NT2/D1 (cell line): ENCODE measurements at places on chromosomes 16 and 17.

DNA sequence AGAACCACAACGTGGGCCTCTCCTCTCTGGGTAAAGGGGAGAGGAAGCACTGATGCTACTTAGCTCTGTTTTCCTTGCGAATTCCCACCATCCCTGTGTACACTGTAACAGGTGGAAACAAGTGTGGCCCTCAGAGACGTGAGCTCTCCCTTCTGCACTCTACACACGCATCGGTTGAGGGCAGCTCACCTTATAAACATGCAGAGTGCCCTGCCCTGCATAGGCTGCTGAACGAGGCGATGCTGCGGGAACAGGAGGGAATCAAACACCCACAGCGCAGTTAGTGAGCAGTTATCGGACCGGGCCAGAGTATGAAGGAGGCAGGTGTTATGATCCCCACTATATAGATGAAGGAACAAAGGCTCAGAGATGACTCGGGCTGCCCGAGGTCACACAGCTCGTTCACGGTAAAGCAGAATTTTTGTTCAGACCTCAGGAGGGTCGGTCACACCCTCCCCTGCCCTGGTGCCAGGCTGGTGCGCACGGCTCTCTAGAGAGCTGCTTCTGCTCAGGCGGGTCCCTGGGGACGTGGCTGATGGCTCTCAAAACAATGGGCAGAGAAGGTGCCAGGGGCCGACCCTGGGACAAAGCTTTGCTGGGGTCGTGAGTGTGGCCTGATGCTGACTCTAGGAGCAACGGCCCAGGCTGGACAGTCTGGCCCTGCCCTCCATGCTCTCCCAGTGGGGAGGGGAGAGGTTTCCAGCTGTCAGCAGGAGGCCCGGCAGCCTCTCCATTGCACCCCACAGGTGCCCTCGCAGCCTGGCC lies 68.5 kb downstream of the RPH3AL start:
- no peak for DNase-seq

GRCh38 chr16:35795361-35796029 lies 2336.1 kb downstream of the TP53TG3F start:
- DNase-seq: no peak

DNA sequence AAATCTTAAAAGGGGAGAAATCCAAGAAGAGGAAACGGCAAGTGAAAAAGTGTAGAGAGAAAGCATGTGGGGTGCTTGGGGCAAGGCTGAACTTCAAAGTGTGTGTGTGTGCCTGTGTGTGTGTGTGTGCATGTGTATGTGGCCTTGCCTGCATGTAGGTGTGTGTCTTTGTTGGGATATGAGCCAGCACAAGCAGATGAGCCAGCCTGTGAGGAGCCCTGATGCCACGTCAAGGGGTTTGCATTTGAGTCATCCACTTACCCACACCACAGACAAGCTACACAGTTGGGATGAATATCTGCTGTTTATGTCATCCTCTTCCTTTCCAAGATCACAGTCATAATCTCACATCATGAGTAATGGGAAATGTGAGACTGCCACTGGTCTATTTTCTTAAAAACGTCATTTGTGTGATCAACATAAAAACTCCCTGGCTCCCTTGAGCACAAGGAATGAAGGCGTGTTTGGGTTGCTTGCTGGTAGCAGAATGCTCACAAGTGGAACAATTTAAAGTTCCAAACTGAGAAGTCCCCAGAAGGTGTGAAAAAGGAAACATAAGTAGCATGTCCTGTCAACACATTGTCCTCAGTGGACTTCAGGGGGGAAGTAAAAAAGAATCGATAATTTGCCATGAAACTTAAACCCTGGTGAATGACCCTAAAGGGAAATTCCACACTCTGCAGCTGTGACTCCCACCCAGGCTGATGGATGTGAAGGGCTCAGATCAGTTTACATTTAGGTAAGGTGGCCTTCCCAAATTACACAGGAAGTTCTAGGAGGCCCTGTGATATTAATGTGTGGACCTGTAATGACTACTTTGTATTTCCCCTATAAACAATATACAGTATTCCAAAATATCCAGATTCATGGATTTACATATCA lies 14.7 kb downstream of the KCTD19 start:
- no peak for DNase-seq

DNA sequence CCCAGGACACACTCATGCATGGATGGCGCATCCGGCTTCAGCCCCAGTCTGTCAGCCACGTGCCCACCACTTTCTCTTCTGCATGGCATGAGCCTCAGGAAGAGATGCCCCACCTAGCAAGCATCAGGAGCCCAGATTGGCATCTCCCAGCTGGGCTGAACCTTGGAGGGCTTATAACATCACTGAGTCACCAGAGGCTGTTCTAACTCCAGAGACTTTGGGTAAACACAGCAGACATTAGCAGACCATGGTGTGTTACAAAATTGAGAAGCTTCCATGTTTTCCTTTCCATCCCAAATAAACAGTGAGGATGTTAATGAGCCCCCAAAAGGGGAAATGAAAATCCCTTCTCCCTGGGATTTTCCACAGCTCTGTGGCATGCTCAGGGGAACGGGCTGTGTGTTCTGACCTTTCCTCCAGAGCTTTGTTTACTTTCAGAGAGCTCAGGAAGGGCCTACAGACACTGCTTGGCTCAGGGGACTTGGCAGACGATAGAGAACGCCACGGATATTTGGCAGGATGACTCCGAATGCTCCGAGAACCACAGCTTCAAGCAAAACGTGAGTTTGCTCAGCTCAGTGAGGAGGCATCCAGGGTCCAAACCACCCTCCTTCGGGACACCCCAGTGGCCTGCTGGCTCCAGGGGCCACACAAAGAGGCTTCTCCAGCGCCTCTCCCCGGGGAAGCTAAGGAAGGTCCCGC lies 16.5 kb downstream of the GLP2R start:
- no peak for DNase-seq

DNA sequence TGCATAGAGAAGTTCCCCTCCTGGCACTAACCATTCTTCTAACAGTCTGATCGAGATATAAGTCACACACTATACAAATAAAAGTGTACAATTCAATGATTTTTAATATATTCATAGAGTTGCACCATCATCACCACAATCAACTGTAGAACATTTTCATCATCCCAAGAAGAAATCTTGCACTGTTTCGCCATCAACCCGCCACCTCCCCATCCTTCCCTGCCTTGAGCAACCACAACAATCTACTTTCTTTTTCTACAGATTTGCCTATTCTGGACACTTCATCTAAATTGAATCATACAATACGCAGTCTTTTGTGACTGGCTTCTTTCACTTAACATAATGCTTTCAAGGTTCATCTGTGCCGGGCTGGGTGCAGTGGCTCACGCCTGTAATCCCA lies 33.0 kb upstream of the GUCY2D start:
- DNase-seq: no peak

DNA sequence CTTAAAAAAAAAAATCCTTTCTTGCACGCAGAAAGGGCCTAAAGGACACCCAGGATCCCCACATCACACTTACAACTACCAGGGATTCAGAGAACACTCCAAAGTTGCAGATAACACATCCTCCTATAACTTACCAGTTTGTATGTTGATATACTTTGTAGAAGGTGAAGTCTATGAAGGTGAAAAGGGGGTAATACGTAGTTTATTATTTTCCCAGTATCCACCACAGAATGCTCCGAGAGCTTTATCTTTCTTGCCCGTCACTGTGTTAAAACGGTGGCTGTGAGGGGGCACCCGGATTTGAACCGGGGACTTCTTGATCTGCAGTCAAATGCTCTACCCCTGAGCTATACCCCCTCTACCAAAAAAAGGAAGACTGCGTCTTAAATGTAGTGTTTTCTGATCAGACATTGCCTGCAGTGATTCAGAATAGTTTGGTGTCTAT lies 7.9 kb upstream of the RPL23 start:
- no peak for DNase-seq

DNA sequence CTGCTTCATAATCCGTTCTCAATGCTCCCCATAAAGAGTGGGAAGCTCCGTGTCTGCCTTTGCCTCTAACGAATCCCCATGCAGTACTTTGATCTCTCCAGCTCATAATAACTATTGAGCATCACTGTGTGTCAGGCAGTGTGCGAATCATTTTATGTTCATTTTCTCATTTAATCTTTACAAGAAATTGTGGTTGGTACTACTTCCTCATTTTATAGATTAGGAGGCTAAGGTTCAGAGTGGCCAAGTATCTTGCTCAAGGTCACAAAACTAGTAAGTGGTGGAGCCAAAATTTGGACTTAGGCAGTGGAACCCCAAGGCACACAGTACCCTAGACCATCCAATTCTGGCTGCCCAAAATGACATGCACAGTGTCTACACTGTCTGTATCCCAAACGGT lies 44.8 kb downstream of the ABCC12 start:
- DNase-seq: no peak

- DNase-seq: no peak
Observed at GRCh38 chr16:78727536-78727935, 628.1 kb downstream of the WWOX start.

DNA sequence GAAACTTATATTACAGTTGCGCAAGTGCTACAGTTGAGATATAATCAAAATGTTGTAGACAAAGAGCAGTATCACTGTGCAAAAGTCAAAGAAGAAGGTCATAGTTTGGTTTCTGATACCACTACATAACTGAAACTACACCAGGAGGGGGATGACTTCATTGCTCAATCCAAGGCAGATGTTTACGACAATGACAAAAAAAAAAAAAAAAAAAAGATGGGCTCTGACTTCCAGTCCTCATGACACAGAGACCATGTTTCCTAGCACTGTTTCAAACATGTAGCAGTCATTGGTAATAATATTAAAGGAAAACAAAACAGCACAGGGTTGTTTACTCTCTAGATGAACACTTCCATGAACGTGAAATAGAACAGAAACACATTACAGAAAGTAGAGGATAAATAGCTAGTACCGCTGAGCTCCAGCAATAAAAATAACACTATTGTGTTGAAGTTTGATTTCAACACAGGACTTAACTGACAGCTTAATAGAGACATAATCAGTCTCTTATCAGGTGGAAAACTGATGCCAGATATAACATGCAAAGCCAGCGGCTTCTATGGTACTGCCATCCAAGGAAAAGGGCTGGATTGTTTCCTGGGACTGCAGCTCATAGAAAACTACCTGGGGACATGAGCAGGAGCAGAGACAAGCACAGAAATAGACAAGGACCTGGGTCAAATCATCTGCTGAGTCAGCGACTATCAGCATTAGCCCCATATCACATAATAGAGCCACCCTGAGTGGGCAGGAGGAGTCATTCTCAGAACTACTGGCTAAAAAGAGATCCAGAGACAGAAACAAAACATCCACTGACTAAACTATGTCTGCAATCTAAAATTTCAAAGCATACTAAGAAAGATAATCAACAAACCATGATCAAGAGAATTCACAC lies 463.6 kb upstream of the SOX9 start:
- no peak for DNase-seq

DNA sequence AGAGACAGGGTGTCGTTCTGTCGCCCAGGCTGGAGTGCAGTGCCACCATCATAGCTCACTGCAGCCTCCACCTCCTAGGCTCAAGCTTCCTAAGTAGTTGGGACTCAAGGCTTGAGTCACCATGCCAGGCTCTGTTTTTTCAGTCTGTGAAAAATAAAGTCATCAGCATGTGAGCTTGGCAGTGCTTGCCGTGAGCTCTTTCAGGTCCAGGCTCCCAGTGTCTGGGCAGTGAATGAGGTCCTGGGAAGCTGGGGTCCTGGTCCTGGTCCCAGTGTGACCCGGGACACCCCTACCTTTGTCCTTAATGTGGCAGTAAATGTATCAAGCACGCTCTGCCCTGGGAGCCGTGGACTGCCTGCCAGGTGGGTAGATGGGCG lies 22.9 kb upstream of the RPL13 start:
- no peak for DNase-seq

DNA sequence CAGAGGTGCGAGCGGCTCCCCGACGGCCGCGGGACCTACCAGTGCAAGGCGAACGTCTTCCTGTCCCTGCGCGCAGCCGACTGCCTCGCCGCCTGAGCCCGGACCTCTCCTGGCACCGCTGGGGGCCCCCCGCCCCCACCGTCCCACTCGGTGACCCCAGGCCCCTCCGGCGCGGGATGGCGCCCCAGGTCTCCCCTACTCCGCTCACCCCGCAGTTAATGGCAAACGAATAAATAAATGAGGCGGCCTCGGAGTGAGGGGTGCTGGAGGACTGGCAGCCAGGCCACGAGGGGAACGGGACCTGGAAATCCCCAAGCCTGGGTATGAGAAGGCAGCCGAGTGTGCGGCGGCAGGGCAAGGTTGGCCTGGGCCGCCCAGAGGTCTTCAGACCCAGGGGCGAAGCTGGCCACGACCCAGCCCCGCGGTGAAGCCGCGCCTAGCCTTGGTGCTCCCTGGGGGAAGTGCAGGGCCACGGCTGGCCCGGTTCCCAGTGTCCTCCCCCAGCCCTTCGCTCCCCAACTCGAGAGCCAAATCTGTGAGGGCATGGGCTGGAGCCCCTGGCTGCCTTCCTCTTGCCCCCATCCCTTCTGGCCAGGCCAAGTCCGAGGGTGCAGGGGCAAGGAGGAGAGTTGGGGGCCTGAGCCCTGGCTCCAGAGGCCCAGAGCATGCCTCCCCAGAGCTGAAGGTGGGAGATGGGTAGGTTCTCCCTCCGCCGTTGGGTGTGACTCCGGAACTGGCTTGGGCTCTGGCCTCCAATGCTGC lies 796 bp downstream of the NPB start:
- no peak for DNase-seq

DNA sequence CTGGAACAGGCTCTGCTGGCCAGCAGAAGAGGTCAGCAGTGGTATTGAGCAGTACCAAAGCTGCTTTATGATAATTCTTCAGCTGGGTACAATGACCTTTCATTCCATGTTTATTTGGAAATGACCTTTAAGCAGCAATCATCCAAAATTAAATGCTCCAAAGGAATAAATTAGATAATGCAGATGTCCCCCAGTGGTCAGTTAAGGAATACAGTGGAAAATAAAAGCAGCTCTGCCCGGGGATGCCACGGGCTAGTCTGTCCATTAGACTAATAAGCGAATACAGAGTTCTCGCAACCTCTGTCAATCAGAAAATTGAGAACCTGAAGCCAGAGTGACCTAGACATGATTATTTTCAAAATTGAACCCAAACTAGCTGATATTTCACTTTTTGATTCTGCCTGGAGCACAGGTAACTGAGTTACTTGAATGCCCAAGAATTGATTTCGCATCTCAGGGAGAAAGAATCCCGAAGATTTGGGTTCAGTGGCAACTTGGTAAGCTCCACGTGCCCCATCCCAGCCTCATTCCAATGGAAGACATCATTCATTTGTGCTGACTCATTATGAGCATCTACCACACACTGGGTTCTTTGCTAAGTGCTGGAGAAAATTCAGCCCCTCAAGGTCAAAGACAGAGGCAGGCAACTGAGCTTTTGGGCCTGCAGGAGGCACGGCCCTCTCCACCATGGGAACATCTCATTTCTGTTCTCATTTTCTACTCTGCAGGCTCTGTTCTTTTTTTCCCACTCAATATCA lies 34.4 kb upstream of the SLC39A11 start:
- DNase-seq: no peak

DNA sequence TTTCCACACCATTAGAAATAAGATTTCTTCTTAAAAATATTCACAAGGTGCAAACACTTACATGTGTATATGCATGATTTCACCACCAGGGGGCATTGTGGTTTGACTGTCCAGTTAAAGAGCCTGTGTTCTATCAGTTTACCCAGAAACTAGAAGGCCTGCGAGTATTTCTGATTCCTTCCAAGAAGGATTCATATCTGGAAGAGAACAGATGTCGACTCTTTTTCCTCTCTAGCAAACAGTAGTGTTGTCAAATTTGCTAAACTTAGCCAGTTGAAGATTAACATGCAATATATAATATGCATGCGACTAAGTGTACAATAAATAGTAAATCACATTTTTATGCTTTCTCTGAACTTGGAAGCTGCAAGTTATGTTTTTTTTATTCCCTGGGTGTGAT lies 404.1 kb downstream of the WWOX start:
- DNase-seq: peak; percentile 60
